Naive thymus-derived CD4-positive, alpha-beta T cell (primary cell): ENCODE measurements at places on chromosomes 5 and 9.

DNA sequence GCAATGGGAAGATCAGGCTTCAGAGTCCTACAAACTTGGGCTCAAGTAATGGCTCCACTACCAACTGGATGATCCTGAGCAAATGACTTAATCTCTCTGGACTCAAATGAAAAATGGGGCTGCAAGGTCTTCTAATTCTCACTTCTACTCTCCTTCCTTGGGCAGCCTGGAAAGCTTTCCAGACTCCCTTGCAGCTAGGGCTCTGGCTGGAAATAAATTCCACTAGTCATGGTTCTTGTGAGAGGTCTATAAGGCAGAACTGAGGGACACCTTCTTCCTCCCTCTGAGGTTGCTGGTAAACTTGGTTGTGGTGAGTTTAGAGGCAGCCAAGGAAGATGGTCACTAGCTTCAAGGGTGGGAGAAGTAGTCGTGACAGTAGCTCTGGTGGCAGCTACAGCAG is 18.6 kb downstream of the DCANP1 start:
- peaks cover 6% of the 10 kb centered on the region for H3K4me1 ChIP-seq
- no peak for DNase-seq
- H3K27ac ChIP-seq, result no peak overlapping the region
- no peaks in the 10 kb centered on the region for H3K27me3 ChIP-seq
- H3K36me3 ChIP-seq, result no peaks in the 10 kb centered on the region

- H3K36me3 ChIP-seq, result no peaks in the 10 kb centered on the region
- no peak overlapping the region for H3K27ac ChIP-seq
- no peaks in the 10 kb centered on the region for H3K4me1 ChIP-seq
- H3K27me3 ChIP-seq, result no peaks in the 10 kb centered on the region
These were observed 795.0 kb downstream of the EFNA5 start for GRCh38 chr5:106875591-106876297.

DNA sequence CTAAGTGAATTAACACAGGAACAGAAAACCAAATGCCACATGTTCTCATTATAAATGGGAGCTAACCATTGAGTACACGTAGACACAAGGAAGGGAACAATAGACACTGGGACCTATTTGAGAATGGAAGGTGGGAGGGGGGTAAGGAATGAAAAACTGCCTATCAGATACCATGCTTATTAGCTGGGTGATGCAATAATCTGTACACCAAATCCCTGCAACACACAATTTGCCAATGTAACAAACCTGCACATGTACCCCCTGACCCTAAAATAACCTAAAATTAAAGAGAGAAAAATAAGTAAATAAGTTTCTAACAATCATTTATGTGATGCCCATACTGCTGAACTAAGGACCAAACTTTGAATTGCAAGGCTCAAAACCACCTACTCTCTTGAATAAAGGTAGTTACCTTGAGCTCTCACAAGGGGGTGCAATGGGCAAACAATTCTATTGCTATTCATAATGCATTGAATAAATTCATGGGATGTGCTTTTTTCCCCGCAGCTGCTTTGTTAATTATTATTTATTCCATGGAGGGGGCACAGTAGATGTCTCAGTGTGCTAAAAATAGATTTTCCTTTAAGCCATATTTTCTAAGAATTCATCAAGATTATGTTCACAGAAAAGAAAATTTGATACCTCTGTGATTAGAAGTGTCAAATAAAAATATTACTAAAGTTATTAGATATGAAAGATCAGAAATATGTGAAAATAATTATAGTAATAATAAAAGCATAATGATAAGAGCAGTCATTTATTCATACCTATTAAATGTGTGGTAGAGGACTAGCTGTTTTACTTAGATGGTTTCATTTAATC is 76.2 kb upstream of the PTPN3 start:
- H3K4me1 ChIP-seq, result no peaks in the 10 kb centered on the region
- peak; percentile 2 for DNase-seq
- no peak overlapping the region for H3K27ac ChIP-seq
- H3K27me3 ChIP-seq, result no peaks in the 10 kb centered on the region
- H3K36me3 ChIP-seq, result no peaks in the 10 kb centered on the region

GRCh38 chr9:130845901-130846481 is 10.9 kb downstream of the ABL1 start:
- DNase-seq, result no peak
- no peaks in the 10 kb centered on the region for H3K36me3 ChIP-seq
- no peaks in the 10 kb centered on the region for H3K4me1 ChIP-seq
- H3K4me3 ChIP-seq, result no peak overlapping the region
- no peak overlapping the region for H3K27ac ChIP-seq
- no peaks in the 10 kb centered on the region for H3K27me3 ChIP-seq

GRCh38 chr9:117405950-117406705 is 8.7 kb downstream of the ASTN2 start:
- H3K4me3 ChIP-seq, result no peak overlapping the region
- H3K36me3 ChIP-seq, result no peaks in the 10 kb centered on the region
- no peaks in the 10 kb centered on the region for H3K27me3 ChIP-seq
- no peak overlapping the region for H3K27ac ChIP-seq

DNA sequence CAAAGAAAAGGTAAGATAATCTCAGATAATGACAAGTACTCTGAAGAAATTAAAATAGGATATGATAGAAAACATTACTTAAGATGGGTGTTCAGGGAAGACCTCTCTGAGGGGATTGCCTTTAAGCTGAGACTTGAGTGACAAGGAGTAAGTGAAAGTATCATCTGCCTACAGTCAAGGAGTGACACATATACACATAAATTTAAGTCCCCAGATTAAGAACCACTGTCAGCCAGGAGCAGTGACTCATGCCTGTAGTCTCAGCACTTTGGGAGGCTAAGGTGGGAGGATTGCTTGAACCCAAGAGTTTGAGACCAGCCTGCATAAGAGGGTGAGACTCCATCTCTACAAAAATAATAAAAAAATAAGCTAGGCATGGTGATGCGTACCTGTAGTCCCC is 19.7 kb upstream of the ANKHD1 start:
- no peak overlapping the region for H3K4me3 ChIP-seq
- no peaks in the 10 kb centered on the region for H3K4me1 ChIP-seq
- no peaks in the 10 kb centered on the region for H3K27me3 ChIP-seq
- no peak overlapping the region for H3K27ac ChIP-seq
- H3K36me3 ChIP-seq, result no peaks in the 10 kb centered on the region

- H3K4me1 ChIP-seq, result no peaks in the 10 kb centered on the region
- H3K4me3 ChIP-seq, result no peak overlapping the region
- H3K27me3 ChIP-seq, result no peaks in the 10 kb centered on the region
- DNase-seq, result no peak
These were observed 4.1 kb upstream of the APC start for GRCh38 chr5:112733586-112733985.

- H3K27ac ChIP-seq, result peak overlapping the region; percentile 63
- H3K4me3 ChIP-seq, result peak overlapping the region; percentile 24
- H3K4me1 ChIP-seq, result peaks cover 44% of the 10 kb centered on the region
- H3K27me3 ChIP-seq, result no peaks in the 10 kb centered on the region
- DNase-seq, result no peak
These were observed 3.1 kb upstream of the GNPDA1 start for GRCh38 chr5:142015781-142016533.

DNA sequence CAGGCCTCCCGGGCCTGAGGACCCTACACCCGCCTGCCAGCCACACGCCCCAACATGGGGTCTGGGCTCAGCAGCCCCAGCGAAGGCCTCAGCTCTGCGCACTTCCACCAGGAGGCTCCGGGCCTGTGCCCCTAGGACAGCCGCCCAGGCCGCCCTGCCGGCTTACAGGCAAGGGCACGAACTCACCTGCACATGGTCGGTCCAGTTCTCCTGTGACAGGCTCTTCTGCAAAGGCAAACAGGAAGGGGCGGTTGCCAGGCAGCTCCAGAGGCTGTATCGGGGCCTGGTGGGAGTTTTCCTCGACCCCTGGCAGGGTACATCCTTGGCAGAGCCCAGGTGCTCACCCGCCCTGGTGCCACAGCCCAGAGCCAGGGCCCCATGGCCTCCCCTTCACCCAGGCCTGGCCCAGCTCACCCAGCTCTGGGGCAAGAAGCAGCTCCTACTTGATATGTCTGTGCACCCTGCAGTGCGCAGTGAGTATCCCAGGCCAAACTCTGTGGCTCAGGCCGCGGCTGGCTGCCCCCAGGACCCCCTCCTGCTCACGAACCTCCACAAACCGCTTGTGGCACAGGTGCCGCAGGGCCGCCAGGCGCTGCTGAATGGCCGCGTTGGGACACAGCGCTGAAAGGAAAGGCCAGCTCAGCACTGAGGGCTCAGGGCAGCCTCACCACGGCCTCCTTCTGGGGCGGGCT is 52.2 kb upstream of the NRARP start:
- H3K4me1 ChIP-seq, result no peaks in the 10 kb centered on the region
- DNase-seq, result no peak
- peaks cover 2% of the 10 kb centered on the region for H3K36me3 ChIP-seq

DNA sequence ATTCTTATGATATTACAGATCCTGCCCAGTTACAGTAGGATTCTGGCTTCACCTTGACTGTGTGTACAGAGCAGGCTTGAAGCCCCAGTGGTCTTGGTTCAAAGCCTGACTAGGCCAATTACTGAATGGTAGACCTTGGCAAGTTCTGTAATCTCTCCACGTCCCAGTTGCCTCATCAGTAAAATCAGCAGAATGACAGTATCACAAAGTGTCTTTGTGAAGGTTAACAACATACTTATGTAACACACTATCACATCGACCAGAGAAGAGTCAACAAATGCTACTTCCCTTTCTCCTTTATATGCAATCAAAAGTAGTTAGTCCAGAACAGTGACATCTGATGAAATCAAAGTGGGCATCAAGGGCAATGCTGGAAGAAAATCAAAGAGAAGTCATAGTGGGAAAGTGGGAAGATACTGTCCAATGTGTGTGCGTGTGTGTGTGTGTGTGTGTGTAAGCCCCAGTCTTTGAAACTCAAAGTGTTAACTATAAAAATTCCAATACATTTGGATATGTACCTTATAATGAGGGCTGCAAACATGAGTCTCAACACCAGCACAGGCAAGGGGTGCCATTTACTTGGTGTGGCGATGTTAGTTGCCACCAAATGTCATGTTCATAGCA is 93.5 kb upstream of the EGFLAM start:
- H3K27me3 ChIP-seq, result no peaks in the 10 kb centered on the region
- H3K4me3 ChIP-seq, result no peak overlapping the region
- no peaks in the 10 kb centered on the region for H3K4me1 ChIP-seq
- H3K27ac ChIP-seq, result no peak overlapping the region

GRCh38 chr5:7876867-7877266 is 7.9 kb downstream of the MTRR start:
- no peak overlapping the region for H3K27ac ChIP-seq
- no peaks in the 10 kb centered on the region for H3K27me3 ChIP-seq
- peaks cover 22% of the 10 kb centered on the region for H3K36me3 ChIP-seq

GRCh38 chr9:117485176-117485575 is 70.3 kb upstream of the ASTN2 start:
- no peak for DNase-seq
- no peaks in the 10 kb centered on the region for H3K36me3 ChIP-seq
- H3K4me1 ChIP-seq, result no peaks in the 10 kb centered on the region
- no peak overlapping the region for H3K4me3 ChIP-seq
- no peak overlapping the region for H3K27ac ChIP-seq

DNA sequence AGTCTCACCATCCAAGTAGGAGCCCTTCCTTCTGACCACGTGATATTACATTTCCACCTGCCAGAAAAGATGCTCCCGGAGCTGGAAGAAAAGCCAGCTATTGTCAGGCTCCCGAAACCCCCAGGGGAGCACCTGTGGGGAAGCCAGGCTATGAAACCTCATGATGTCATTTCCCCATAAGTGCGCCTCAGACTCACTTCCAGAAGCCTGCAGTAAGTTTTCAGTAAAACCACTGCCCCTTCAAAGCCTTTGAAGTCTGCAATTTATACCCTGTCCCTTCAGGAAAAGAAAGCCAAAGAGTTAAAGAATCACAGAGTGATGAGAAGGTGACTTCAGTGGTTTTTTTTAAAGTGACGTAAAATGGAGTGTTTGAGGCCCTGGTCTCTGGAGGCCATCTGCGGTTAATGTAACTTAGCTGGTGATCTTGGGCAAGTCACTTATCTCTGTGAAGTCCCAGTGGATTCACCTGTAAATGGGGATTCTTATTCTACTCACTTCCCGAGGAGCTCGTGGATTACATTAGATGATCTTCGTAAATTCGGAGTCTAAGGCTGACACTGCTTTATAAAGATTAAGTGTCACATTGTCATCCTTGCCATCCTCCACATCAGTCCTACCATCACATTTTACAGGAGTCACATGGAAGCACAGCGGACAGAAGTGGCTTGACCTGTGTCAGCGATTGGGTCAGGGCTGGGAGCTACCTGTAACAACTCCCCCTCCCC is 2.6 kb upstream of the SEMA6A start:
- no peak overlapping the region for H3K4me3 ChIP-seq
- peaks cover 12% of the 10 kb centered on the region for H3K27me3 ChIP-seq
- H3K4me1 ChIP-seq, result no peaks in the 10 kb centered on the region
- no peak overlapping the region for H3K27ac ChIP-seq
- no peak for DNase-seq

GRCh38 chr9:80605129-80605528 is 1033.4 kb downstream of the TLE4 start:
- no peaks in the 10 kb centered on the region for H3K27me3 ChIP-seq
- no peak overlapping the region for H3K4me3 ChIP-seq
- no peaks in the 10 kb centered on the region for H3K36me3 ChIP-seq
- DNase-seq, result no peak
- no peak overlapping the region for H3K27ac ChIP-seq

DNA sequence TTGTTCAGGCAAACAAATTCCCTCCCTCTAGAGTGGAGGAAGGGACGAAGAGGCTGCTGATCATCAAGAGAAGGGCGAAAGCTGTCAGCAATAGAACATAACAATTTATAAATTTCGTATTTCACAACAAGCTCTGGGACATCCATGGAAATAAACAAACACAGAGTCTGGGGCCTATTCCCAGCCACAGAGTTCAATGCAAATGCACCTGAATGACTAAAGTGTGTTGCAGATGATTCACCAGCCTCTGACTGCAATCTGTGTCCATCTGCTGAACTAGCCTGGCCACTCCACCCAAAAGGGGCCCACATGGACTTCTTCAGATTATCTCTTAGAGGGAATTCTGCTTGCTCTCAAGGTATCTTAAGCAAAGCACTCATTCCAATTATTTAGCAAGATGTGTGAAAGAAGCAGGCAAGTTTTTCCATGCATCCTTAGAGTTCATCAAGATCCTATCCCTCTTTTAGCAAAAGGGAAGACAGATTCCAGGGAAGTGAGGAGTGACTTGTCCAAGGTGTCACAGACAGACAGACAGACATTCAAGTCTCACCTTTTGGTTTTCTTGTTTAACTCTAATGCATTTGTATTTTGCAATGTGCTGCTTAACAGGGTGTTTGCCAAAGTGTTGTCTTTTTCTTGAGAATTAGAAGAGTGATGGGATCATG is 307.8 kb upstream of the PAPPA start:
- no peak overlapping the region for H3K27ac ChIP-seq
- H3K36me3 ChIP-seq, result no peaks in the 10 kb centered on the region
- H3K4me1 ChIP-seq, result no peaks in the 10 kb centered on the region
- no peak for DNase-seq
- H3K4me3 ChIP-seq, result no peak overlapping the region

DNA sequence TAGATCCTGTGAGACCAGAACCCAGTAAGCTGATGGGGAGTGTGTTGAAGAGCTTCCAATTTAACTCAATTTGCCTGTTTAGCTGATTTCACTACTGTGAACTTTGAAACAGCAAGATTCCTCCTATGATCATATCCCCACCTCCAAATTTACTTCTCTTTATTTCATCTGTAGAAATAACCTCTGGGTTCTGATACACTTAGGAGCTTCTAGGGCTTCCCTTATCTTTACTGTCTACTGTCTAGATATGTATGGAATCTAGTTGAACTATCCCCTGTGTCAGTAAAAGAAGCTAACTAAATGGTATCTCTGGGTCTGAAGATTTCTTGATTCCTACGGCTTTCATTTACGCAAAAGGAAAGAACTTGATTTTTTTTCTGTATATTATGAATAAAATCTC is 116.8 kb downstream of the GCNT1 start:
- H3K4me3 ChIP-seq, result no peak overlapping the region
- no peaks in the 10 kb centered on the region for H3K4me1 ChIP-seq
- no peak for DNase-seq
- H3K27ac ChIP-seq, result no peak overlapping the region
